ENCODE measurements at places on chromosomes 7 and 10.

- no peak for DNase-seq
Observed at GRCh38 chr10:29039091-29039490, 249.8 kb upstream of the LYZL1 start.

DNA sequence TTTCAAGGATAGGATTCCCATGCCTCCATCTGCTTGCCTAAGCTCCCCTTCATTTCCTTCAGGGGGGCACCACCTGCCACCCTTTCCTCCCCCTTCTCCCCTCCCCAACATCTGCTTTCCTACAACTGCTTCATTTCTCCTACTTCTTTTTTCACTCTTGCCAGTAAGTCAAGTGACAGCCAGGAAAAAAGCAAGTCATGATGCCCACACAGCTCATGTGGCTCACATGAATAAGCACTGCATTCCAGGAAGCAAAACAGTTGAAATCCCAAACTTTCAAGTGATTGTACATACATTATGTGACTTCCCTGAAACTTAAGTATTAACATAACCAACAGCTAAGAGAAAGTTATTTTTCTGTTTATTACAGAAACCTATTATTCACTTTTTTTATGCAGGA, 78.6 kb downstream of the TNS3 start:
- DNase-seq = no peak

DNA sequence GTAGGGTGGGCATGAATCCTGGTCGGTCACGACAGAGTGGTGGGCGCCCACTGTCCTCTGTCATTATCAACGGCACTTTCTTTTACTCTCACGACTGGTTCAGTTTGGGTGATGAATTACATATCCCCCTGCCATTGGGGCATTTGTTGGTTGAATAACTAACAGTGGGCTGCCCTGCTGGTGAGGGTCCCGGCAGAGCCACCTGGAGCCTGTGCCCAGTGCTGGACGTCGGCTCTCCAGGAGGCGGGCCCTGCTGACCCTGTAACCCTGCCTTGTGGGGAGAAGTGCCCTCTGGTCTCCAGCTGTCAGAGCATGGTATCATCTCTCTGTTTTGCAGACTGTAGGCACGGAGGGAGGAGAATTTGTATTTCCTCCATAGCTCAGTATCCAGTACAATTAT, 199.1 kb downstream of the GLRX3 start:
- DNase-seq = no peak

- DNase-seq = peak; percentile 14
Observed at GRCh38 chr7:774161-775109, 47.4 kb upstream of the PRKAR1B start.

GRCh38 chr7:42123716-42124115, 113.3 kb downstream of the GLI3 start:
- DNase-seq = no peak

DNA sequence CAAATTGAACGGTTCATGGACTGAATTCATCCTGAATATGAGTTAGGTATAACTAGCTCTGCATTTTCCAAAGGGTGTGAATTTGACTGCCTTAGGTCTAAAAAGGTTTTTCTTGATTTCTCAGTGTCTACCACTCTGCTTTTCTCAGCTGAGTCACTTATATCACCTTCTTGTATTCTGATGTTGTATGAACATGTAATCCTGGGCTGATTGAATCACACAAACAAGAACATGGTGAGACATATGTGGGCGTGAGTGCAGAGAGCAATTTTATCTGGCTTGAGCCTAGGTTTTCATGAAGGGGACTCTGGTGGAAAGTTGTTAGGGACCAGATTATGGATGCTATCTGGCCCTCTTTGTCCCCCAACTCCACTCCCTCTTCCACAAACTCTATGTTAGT, 239.8 kb downstream of the SUGCT start:
- DNase-seq = no peak

GRCh38 chr10:48215486-48216203, 58.9 kb downstream of the FRMPD2 start:
- DNase-seq = peak; percentile 35

DNA sequence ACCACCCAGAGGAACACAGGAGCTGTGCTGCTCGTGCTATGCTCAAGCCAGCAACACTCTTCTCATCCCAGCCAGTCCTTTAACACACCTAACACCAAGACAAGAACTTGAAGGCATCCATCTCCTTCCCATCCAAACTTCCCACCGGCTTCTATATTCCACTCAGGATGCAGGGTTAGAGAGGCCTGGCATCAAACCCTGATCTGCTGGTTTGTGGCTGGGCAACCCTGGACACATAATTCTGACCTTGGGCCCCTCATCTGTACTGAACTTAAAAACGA, 5.6 kb upstream of the MYO1G start:
- DNase-seq = no peak

DNA sequence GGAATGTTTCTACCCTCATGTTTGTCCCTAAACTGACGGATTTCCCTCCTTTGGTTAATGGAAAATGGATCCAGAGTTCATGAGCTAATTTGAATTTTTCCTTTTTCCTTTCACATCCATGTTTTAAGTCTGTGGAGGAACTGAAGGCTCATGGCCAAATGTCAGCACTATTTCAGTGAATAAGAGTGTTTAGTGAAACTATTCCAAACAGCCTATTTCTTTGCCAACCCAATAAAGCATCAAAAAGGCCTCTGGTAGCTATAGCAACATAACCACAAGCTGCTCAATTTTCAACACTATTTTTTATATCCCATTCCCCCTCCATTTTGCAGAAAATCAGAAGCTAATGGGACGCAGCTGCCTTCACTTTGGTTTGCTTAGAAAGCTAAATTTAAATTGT, 1454.1 kb downstream of the GATA3 start:
- DNase-seq = no peak

GRCh38 chr10:121437596-121437995, 160.6 kb downstream of the FGFR2 start:
- no peak for DNase-seq

- no peak for DNase-seq
Observed at GRCh38 chr10:117163061-117163953, 25.2 kb upstream of the VAX1 start.

All from KG1 (cell line).